ENCODE measurements at places on chromosomes 1 and 21.

GRCh38 chr1:226814751-226815537 is 55.5 kb upstream of the PSEN2 start:
- no peak for DNase-seq

DNA sequence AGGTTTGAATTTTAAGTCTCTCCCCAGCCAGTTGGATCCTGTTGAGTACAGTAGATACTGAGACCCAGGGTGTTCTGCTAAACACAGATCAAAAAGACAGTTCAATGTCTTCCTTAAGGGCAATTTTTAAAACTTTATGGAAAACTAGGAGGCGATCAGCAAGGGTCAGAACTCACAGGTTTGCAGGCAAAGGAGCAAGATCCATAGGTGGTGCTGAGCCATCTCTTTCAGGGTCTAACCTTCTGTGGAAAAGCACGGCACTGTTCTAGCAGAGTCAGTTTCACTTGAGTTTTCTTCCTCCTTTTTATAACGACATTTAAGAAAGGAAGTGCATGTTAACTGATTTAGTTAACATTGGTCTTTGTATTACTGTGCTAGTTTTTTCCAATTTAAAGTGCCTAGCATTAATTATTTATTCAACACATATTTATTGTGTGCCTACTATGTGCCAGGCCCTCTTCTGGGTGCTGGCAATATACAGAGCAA is at the start of gene CD84:
Gene CD84, minus strand, starts transcription at position 281 of the 486 bp plus-strand sequence. Its CDS starts 59 bp downstream, at position 222.
- peak; percentile 76 for DNase-seq

DNA sequence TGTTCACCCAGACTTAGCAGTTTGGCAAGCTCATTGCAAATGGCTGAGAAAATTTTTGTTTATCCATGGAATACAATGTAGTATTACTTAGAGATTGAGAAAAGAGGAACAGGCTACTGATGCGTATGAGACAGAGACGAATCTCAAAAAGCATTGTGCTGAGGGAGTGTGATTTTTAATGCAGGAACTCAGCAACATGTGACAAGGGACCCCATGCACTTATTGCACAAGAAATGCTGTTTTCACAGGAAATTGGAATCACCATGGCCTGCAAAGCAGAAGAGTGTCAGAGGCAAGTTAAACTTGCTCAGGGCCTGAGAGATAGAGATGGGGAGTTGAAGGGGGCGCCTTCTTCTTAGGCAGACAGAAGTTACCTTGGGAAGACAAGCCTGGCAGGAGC is 32.6 kb upstream of the TLR5 start:
- DNase-seq: no peak

GRCh38 chr1:69363236-69363635 is 204.5 kb upstream of the LRRC7 start:
- no peak for DNase-seq

DNA sequence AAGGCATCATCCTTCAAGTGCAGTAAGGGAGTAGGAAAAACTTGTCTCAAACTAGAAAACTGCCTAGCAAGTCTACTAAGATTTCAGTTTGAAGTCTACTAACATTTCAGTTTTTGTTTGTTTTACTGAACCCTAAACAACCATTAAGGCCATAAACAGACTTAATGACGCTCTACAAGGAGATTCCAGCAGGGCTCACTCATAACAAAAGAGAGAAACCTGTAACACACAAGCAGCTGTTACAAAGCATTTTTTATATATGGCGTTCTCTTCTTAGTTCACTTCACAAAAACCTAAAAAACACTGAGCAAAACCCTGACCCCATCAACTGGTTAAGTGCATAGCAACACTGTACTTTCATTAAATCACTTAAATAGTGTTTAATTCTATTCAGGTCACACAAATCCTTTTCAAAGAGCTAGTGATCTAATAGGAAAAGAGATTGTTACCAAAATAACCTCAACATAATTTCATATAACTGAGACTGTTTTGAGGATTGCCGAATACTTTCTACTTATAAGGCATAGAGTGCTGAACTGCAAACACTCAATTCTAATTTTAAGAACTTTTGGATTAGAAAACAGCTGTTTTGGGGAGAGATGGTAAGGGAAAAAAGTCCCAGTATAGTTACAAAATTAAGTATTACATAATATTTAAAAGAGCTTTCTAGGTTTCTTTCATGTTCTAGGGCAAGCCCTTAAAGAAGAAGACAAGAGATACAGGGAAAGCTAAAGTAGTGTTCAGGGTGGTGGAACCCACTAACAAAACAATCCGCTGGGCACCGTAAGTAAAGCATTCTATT is 1.4 kb downstream of the B3GALNT2 start:
- DNase-seq: peak; percentile 54

DNA sequence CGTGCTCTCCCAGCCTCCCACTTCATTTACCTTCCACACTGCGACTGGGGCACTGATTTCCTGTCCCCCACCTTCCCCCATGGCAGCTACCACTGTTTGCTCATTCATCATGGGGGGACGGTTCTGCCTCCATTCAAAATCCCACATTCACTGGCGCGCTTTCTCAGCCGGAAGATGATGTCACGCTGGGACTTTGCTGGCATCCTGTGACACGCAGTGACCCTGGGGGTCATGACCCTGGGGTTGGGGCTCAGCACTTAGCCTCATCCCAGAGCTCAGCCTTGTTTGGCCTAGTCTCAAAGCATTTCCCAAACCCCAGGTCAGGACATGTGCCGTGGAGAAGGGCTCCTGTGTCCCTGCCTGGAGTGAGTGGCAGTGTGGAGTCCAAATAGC is 582 bp upstream of the KCNAB2 start:
- no peak for DNase-seq

- no peak for DNase-seq
Measured at GRCh38 chr1:81548918-81549587, 251.7 kb upstream of the ADGRL2 start.

DNA sequence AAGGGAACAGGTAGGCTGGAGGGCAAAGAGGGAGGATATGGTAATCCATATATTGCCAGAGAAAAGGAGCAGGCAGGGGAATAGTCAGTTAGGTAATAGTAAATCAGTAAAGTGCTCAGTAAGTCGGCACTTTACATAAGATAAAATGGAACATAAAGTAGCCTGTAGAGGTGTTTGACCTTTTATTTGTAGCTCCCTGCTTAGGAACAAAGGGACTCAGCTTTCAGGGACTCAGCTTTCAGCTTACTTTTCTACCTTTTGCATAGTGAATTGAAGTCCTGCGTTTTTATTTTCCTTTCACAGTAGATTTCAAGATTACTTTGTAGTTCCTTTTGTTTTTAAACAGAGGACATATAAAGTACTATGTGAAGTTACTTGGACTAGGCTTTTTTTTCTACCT is 87.3 kb downstream of the ITSN1 start:
- DNase-seq: peak; percentile 14

GRCh38 chr1:93155335-93155734 is 24.9 kb downstream of the TMED5 start:
- no peak for DNase-seq

- DNase-seq: no peak
Measured at GRCh38 chr1:227072991-227073390, 132.9 kb downstream of the COQ8A start.

DNA sequence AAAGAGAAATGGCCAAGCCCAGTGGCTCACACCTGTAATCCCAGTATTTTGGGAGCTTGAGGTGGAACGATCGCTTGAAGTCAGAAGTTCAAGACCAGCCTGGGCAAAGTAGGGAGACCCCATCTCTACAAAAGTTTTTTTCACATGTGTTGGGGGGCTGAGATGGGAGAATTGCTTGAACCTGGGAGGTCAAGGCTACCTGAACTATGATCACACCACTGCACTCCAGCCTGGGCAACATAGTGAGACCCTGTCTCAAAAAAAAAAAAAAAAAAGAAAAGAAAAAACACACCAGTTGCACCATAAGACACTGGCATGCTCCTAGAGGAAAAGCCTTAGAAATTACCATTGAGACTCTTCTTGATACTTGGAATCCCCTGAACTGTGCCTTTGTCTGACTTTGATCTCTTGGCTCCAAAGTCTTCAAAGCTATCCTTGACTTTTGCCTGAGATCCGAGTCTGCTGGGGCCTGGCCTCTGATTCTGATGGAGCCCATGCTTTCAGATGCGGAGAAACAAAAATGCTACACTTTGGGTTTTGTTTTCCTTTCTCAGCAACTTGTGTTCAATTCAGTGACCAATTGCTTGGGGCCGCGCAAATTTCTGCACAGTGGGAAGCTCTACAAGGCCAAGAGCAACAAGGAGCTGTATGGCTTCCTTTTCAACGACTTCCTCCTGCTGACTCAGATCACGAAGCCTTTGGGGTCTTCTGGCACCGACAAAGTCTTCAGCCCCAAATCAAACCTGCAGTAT is 33.7 kb downstream of the ATP5PO start:
- DNase-seq: no peak

All from activated CD4-positive, alpha-beta T cell treated with anti-CD3 and anti-CD28 coated beads, Interleukin-2, amount 10 ng/mL, durations not matched to agents 24 days and 14 days (primary cell).